CD4-positive, alpha-beta T cell treated with Interleukin-4 for 1 hour (primary cell): ENCODE measurements at places on chromosomes 3 and 15.

- peak; percentile 81 for DNase-seq
These were observed 26.4 kb upstream of the HERC1 start for GRCh38 chr15:63860155-63860554.

DNA sequence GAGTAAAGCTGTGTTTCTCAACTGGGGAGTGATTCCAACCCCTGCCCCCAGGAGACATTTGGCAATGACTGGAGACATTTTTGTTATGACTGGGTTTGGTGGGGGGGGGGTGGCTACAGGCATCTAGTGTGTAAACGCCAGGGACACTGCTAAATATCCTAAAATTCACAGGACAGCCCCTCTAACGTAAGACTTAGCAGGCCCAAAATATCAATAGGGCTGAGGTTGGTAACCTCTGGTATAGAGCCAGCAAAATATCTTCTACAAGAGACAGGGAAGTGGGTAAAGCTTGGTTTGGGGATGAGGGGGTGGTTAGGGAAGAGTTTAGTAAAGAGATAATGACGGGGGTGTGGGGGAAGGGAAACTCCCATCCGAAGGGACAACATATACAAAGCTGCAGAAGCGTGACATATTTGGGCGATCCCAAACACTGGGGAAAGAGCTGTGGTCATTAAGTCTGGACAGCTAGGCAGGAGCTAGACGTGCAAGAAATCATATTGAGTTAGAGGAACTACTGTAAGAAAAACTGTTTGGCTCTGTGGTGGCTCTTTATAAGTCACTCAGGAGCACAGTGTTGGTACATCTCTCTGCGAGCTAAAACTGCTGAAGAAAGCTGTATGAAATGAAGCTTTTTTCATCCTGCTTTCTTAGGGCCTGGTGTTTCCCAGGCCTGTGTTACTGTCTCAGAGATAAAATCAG is 697 bp upstream of the TRIM69 start:
- peak; percentile 57 for DNase-seq

DNA sequence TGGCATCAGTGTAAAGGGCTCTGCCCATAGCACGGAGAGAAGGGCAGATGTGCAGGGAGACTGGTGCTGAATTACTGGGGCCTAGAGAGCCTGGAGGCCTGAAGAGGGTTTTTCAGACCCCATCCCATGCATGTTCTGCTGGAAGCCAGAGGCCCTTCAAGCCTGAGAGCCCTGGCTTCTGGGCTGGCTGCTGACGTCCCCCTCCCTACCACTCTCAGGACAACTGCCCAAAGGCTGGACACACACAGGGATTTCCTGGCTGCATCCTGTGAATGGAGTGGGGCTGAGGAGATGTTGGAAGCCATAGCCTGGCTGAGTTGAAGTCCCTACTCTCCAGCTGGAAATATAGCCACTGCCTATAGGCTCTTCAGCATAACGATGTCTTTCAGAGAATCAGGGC is 16.9 kb upstream of the DOCK3 start:
- no peak for DNase-seq

DNA sequence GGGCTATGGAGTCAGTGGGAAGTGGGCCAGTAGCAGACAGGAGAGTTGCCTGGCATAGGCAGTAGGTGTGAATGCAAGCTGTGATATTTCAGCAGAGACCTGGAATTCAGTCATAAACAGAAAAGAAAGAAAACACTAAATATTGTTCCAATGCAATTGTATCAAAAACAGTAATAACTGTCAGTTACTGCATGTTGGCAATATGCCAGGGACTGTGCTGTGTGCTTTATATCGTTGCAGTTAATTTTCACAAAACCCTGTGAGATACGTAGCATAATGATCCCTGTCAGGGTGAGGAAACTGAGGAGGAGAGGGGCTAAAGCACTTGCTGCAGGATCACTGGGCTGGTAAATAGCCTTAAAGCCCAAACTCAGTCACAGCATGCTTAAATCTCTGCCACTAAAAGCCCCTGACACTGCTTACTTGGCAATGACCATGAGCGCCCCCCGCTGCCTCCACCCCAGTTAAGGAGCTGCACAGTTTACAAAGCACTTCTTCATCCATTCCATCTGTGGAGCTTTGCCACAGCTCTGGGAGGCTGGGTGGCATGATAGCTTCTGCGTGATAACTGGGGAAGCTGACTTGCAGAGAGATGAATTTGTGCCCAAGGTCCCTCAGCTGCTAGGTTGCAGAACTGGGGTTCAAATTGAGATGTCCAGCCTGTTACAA is 3.9 kb downstream of the SLC6A1 start:
- no peak for DNase-seq

- DNase-seq = no peak
These were observed 37.3 kb downstream of the MB21D2 start for GRCh38 chr3:192880313-192880712.

GRCh38 chr15:89430530-89431341 is 65.6 kb downstream of the RHCG start:
- peak; percentile 80 for DNase-seq

DNA sequence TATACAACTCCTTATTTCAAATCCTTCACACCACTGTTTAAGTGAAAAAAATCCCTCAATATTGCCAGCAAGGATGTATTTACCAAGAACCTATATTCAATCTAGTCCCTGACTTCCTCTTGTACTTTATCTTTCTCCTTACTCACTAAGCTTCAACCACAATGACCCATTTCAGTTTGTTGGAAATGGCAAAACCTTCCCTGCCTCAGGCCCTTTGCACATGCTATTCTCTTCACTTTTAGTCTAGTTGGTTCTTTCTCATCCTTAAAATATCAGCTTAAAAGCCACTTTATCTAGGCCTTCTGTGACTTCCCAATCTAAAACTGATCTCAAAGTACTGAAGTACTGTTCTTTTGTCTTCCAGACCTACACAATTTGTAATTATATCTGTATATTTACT is 81.3 kb upstream of the ACTC1 start:
- DNase-seq = no peak

DNA sequence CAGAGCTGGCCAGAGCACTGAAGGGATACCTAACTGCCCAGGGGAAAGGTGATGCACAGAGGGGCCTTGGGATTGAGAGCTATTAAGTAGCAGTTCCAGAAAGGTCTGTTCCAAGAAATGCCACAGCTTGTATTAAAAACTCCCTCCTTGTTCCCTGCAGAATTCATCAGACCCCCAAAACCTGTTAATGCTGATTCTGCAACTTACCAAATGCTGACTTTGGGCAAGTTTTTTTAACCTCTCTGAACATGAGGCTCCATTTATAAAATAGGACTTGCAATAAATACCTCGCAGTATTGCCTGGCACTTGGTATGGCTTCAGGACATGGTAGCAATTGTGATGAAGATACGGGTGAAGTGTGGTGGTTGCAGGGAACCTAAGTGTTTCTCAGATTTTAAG is 30.1 kb upstream of the SYNPR start:
- DNase-seq = no peak

GRCh38 chr3:42412526-42413155 is 2.2 kb upstream of the LYZL4 start:
- DNase-seq = no peak

GRCh38 chr3:139521816-139522215 is 17.7 kb downstream of the RBP1 start:
- DNase-seq = no peak

DNA sequence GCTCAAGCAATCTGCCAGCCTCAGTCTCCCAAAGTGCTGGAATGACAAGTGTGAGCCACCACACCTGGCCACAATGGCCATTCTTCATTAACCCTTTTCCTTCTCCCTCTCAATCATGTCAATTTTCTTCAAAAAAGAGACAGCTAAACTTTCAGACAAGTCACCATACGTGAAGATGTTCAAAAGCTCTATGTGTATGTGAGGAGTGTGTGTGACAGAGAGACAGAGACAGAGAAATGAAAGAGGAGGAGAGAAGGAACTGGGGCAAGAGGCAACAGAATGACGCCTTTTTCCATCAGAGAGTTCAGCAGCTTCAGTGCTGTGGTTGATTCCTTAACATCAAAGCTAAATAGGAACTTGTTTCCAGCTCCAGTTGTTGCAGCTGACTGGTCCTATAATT is 27.4 kb downstream of the OSBPL10 start:
- no peak for DNase-seq

DNA sequence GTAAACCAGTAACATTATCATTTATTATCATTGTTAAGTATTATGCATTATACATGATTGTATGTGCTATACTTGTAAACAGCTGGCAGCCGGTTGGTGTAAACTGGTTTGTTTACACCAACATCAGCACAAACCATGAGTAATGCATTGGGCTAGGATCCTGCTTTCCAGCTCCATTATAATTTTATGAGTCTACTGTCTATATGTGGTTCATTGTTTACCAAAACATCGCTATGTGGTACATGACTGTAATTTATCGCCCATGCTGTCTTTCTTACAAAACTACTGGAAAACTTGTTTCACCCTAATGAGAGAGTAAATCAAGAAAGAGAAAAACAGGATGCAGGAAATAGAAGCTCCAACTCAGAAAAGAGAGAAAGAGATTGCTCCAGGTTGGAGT is 224.8 kb upstream of the CBLB start:
- no peak for DNase-seq

- DNase-seq = no peak
These were observed 138.1 kb downstream of the CHDH start for GRCh38 chr3:53708001-53708621.

DNA sequence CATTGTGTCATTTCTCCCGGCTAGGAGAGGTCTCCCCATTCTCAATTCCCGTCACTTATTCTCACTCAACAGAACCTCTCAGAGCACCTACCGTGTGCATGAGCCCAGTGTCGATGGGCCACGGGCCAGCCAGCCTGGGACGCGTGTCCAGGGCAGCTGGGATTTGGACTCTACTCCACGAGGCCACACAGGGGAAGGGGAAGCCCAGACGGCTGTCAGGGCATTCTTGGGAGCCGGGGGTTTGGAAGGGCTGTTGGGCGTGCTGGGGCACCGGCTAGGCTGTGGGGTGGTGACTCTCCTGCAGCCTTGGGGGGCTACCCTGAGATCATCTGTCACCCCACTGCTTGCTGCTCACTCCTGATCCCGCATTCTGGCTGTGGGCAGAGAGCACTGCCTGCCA is 41.7 kb upstream of the PCSK6 start:
- no peak for DNase-seq

GRCh38 chr3:50673931-50674330 is 796 bp upstream of the DOCK3 start:
- DNase-seq = no peak

GRCh38 chr3:62378921-62379320 is 5.6 kb upstream of the FEZF2 start:
- DNase-seq = no peak

GRCh38 chr15:47136236-47136635 is 581.1 kb upstream of the SEMA6D start:
- no peak for DNase-seq

GRCh38 chr15:51093839-51094605 is 684 bp downstream of the TNFAIP8L3 start:
- DNase-seq = no peak

DNA sequence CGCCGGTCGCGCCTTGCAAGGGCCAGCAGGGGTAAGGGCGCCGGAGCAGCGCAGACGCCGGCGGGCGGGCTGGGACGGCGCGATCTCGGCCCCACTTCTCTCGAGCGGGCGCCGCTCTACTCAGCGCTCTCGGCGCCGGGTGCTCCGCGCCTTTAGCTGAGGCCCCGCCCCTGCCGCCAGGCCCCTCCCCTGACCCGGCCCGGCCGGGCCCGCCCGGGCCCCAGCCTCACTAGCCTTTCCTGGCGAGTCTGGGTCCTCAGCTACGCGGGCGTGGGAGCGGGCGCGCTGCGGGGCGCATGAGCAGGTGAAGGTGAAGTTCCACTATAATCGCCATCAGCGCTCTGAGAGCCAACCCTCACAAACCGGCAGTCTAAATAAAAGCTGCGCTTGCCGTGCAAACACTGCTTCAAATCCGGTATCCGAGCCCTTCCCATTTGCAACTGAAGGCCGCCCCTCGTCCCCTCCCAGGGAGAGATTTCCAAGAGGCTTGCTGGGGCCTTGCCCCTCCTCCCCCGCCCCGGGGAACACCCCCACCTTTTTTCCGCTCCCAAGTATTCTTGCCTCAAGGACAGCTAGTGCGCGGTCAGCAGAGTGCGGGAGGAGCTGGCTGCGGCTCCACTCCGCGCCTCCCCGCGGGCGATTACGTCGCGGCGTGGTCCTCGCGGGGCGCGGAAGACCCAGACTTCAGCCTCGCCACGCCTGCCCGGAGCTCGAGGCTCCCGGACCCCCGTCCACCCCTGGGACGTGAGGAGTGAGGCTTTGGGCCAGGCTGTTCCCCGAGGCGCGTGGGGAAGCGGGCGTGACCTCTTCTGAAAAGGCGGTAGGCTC is at the start of gene RPP25:
TSS of gene RPP25 (minus strand) at position 125 of the 828 bp plus-strand sequence. CDS start 189 bp downstream, outside the sequence.
- DNase-seq = peak; percentile 68

- DNase-seq = peak; percentile 38
These were observed 18.1 kb upstream of the PTPN23 start for GRCh38 chr3:47362701-47363100.

- DNase-seq = no peak
These were observed 180.4 kb upstream of the NR2E3 start for GRCh38 chr15:71629781-71630474.

DNA sequence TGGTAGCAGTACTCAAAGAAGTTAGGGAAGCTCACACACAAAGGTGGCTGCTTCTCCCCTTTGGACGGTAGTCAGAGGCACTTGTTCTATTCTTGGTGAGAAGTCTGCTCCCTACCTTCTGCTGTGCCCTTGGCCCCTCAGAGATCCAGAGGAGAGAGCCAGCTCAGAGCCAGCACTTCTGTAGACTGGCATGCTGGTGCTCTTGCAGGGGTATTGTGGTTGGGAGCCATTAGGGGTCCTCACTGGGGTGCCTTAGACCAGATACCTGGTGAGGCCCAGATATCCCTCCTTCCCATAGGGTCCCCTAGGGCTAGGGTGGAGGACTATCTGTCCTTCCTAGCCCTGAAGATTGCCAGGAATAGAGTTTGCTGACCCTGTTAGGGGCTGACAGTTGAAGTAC is 140.6 kb downstream of the EEFSEC start:
- no peak for DNase-seq

DNA sequence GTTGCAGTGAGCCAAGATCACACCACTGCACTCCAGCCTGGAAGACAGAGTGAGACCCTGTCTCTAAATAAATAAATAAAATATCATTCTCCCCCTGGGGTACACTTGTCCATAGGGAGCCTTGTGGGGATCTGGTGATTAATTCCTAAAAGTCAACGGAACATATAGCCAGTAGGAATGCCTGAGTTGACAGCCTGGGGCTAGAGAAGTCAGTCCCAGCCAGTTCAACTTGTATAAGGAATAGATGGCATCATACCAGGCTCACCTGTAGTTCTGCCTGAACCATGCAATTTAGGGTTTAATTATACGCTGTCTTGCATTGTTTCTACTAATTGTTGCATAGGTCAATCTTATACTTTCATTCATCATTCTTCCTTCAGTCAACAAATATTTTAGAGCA is 5.9 kb upstream of the BOC start:
- DNase-seq = no peak
